Fibroblast of skin of scalp (primary cell): ENCODE measurements at places on chromosomes 7 and 10.

- peak; percentile 56 for DNase-seq
These were observed 8.6 kb downstream of the LZTS2 start for GRCh38 chr10:101007915-101008822.

- no peak for DNase-seq
These were observed 11.5 kb downstream of the DIP2C start for GRCh38 chr10:677750-678661.

DNA sequence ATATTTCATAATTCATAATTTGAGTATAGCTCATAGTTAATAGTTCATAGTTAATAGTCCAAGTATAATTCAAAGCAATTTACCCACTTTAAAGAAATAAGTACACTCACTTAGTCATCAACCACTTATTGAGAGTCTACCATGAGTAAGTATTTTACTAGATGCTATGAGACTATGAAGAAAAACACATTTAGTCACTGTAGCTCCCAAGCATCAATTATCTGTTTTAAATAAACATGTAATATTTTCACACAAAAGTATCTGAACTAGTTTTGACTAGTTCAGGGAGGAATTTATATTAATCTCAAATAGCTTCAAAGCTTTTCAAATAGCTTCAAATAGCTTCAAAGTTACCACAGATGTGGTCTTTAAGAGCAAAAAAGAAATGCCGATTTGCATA, 119.2 kb downstream of the ANK3 start:
- peak; percentile 53 for DNase-seq

DNA sequence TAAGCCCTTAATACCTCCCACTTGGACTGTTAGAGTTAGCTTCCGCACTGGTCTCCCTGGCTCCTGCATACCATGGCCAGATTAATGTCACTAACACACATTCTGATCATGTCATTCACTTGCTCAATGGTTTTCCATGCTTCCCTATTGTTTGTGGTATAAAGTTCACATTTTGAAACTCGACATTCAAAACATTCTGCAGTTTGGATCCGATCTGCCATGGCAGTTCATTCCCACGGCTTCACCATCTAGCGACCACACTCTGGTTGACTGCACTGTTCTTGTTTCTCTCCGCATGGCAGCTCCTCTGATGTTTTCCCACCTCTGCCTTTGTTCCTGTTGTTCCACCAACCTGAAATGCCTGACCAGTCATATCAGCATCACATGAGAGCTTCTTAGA, 87.4 kb upstream of the WAC start:
- DNase-seq = no peak

- DNase-seq = no peak
These were observed 191.5 kb downstream of the AHR start for GRCh38 chr7:17489961-17490360.

GRCh38 chr7:94904982-94905381, 2.4 kb upstream of the PPP1R9A start:
- no peak for DNase-seq

DNA sequence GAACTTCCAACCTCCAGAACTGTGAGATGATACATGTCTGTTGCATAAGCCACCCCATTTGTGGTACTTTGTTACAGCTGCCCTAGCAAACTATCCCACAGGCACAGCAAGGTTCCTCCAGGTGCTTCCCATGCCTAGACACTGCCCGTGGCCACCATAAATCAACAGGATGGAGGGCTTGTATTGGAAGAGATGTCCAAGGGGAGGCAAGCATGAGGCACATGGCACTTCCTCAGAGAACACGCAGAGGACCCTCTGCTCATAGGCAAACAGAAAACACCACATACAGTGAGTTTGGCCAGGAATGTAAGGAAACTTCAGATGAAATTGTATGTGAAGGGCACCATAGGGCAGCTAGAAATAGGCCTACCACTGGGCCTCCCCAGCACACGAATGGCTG, 291.1 kb downstream of the GRID1 start:
- DNase-seq = no peak

DNA sequence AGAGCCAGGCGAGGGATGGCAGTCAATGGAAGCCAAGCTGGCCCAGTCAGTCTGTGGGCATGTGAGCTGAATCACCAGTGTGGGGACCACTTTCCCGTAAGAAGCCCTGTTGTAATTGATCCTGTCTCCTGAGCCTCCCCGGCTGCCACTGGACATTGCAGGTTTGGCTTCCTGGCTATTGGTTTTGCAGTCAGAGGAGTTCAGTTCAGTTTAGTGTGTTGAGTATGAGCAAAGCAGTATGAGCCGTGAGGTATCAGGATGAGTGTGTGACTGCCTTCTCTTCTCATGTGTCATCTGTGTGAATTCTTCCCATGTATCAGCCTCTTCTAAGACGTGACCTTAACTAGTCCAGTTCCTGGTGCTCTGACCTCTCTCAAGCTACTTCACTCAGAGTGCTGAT, 227.4 kb downstream of the PRKG1 start:
- peak; percentile 37 for DNase-seq

DNA sequence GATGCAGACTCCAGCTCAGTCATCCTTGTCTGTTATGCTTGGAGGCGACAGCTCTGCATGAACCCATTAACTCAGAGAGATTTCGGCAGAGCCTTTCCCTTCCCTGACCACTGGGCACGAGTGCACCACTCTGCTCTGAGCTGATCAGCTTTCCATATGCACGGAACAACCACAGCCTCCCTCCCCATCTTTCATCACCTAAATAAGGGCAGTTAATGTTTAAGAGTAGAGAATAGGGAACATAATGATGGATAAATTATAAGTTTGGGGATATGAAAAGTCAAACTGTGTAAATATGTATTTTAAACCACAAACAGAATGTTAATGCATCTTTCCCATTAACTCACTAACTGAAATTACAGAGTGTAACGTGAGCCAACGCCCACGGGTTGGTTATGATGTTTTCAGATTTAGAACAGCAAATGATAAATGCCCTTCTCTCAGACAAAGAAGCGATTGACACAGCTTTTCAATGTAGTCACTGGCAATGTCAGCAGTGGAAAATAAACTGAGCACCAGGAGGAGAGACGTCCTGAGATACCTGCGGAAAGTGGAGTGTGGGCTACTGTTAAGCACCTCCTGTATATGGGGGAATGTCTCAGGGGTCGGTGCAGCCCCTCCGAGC, 658.2 kb downstream of the LRMDA start:
- DNase-seq = no peak

DNA sequence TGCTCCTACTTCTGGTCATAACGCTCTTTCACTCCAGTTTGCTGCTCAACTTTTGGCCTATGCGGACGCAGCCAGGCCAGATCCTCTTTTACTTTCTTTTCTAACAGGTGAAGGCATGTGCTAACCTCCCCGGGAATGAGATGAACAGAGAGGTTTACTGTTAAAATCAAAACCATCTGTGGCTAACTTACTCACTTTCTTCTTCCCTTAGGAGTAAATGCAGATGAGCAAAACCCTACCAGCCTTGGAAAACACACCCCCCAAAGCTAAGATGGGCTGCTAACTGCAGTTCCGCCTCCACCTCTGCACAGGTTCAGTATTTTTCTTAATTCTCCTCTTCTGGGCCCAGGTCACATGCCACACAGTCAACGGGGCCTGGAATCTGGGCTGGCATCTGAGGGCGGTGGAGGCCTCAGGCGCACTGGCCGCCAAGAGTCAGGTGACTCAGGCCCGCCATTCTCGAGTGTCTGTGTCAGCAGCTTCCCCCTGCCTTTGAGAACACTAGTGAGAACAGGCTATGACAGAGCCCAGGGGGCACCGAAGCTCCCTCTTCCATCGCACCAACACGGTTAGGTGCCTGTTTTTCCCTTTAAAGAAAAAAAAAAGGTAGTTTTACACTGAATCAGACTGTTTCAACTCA, 11.1 kb downstream of the FAM53B start:
- no peak for DNase-seq

GRCh38 chr7:116089293-116089692, 58.7 kb upstream of the TFEC start:
- DNase-seq = no peak

DNA sequence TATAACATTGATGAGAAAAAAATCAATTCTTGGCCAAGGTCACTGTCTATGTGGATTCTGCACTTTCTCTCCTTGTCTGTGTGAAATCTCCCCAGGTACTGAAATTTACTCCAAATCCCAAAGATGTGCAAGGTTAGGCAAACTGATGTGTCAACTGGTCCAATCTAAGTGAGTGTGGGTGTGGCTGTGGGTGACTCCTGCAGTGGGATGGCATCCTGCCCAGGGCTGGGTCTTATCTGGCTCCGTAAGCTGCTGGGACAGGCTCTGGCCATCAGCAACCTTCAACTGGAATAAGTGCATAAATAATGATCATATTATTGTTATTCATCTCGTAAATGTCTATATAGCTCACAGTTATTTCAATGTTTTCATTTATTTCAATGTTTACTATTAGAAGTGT, 79.3 kb downstream of the JCAD start:
- DNase-seq = no peak

- DNase-seq = no peak
These were observed 32.7 kb upstream of the LOXL4 start for GRCh38 chr10:98300526-98301229.

GRCh38 chr7:102721-103120, 89.7 kb upstream of the FAM20C start:
- DNase-seq = peak; percentile 10
